T-helper 1 cell (primary cell): ENCODE measurements at places on chromosomes 11 and 22.

DNA sequence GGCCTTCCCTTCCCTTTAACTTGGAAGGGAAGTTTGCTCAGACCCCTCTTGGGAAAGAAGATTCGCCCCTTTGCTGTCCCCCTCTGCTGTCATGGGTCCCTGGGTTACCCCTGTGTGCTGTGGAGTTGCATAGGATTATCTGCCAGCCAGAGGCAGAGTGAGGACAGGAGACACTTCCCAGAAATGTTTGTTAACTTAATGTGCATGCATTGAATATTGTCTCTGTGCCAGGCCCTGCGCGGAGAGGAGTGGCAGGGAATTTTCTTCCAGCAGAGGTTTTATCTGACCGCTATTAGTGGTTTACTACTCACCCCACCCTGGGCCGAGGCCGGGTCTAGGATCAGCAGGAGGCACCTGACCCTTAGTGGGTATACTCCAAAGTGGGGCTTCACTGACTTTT lies 894.8 kb downstream of the TBC1D22A start:
- no peak for DNase-seq

DNA sequence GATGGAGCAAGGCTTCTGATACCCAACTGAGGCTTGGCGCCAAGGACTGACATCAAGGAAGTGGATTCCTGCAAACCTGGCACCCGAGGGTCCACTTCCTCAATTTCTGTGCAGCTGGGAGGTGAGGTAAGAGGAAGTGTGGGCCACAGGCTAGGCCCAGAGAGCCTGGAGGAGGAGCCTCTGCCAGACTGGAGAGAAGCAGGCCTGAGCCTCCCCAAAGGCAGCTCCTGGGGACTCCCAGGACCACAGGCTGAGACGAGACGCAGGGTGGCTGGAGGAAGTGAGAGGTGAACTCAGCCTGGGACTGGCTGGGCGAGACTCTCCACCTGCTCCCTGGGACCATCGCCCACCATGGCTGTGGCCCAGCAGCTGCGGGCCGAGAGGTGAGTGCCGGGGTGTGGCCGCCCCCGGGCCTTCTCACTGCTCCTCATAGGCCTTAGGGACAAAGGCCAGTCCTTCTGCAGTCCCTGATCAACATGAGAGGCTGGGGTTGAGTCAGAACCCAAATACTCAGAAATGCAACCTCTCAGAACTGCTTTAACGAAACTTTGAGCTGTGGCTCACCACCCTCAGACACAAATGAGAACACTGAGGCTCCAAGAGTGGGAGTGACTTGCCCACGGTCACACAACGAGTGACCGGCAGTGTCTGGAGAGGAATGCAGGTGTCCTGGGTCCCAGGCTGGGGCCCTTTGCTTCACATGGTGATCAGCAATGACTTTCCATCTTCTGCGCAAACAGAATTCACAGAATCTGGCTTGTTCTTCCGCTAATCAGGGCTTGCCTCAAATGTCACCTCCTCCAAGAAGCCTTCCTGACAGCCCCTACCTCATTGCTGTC lies at the start of gene NCF4:
NCF4 (plus strand) TSS at position 186 of the 839 bp plus-strand sequence; CDS start at position 352, 166 bp downstream.
- no peak for DNase-seq

- no peak for DNase-seq
Observed at GRCh38 chr11:59285716-59286260, 72.9 kb upstream of the OR5AN1 start.

DNA sequence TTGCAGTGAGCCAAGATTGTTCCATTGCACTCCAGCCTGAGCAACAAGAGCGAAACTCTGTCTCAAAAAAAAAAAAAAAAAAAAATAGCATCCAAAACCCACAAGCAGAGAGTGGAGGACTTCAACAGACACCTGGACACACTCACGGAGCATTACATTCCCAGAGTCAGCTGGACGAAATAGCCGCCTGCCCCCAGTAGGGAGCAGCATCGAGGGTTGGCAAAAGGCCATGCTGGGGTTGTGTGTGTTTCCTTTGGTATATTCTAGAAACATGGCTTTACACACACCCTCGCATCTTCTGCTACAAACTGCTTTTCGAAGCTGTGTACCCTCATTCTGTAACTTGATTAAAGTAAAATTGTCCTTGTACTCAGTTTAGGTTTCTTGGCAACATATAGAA lies 5.3 kb downstream of the ADA2 start:
- peak; percentile 30 for DNase-seq
